ENCODE measurements at places on chromosomes 3 and 15.

- DNase-seq = no peak
Observed at GRCh38 chr15:77716632-77717332, 84.1 kb upstream of the LINGO1 start.

- no peak for DNase-seq
Observed at GRCh38 chr3:113555138-113555537, 22.8 kb downstream of the SIDT1 start.

- no peak for DNase-seq
Observed at GRCh38 chr3:168123201-168124176, 27.8 kb upstream of the GOLIM4 start.

DNA sequence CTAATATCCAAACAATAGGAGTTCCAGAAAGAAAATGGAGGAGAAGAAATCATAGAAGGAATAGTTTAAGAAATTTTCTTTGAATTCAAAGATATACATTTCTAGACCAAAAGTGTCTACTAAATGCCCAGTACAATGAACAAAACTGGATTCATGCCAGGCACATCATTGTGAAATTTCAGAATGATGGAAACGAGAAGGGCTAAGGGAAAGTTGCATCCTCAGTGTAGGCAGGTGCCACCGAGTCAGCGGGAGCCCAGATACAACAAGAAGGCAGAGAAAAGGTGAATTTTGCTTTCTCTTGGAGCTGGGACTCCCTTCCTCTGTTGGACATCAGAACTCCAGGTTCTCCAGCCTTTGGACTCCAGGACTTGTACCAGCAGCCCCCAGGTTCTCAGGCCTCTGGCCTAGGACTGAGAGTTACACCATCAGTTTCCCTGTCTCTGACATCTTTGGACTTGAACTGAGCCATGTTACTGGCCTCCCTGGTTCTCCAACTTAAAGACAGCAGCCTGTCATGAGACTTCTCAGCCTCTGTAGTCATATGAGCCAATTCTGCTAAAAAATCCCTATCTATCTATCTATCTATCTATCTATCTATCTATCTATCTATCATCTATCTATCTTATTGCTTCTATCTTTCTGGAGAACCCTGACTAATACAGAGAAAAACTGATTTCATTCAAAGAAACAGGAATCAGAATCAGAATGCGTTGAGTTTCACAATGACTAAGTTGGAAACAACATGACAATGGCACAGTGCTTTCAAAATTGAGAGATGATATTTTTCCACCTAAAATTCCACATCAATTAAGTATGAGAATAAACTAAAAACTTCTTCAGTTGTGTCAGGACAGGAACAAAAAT lies 207.7 kb downstream of the FAM43A start:
- DNase-seq = no peak

GRCh38 chr3:38606561-38606960 lies 42.9 kb downstream of the SCN5A start:
- DNase-seq = no peak
